ENCODE measurements at places on chromosomes 12 and 14.

GRCh38 chr12:3965046-3965445 is 91.8 kb upstream of the PARP11 start:
- no peak for DNase-seq

DNA sequence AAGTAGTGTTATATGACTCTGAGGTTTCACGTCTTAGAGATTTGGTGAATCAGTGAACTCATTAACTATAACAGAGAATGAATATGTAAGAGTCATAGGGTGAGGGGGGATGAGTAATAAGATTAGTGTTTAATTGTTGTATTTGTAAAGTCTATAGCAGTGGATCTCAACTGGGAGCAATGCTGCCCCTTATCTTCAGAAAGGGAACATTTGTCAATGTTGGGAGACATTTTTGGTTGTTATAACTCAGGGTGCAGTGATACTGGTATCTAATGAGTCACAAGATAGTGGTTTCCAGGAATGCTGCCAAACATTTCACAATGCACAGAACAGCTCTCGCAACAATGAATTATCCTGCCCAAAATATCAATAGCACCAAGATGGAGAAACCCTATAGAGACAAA is 1193.7 kb downstream of the GALC start:
- no peak for DNase-seq

DNA sequence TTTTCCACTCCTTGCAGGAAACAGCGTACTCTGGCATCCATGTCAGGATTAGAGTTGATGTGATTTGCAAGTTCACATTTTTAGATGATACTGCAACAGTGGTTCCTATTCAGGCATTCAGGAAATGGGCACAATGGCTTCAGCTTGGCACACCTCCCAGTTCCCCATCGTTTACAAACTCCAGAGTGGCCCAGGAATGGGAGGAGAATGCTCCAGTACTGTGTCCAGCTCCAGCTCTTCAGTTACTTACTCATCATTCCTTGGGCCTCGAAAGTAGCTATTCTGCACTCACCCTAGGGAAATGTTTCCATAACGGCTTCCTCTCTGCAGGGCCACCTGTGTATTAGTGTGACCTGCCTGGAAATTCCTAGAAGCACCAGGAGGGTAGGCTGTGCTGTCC is 239.7 kb upstream of the RGS6 start:
- no peak for DNase-seq

DNA sequence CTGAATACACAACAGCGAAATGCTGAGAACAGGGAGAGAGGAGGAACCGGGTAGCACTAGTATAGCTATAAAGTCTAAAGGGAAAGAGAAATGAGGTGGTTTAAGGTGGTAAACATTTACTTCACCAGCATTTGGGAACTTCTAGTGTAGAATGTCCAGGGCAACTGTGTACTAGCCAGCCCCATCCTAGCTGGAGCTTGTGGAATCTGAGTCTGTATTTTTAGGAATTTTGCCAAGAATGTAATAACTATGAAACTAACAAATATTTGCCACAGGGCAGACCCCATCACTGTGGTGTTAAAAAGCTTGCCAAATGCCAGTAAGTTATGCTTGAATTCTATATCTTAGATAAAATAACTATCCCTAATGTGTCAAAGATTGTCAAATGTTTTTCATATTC is 398.9 kb upstream of the MIS18BP1 start:
- no peak for DNase-seq

DNA sequence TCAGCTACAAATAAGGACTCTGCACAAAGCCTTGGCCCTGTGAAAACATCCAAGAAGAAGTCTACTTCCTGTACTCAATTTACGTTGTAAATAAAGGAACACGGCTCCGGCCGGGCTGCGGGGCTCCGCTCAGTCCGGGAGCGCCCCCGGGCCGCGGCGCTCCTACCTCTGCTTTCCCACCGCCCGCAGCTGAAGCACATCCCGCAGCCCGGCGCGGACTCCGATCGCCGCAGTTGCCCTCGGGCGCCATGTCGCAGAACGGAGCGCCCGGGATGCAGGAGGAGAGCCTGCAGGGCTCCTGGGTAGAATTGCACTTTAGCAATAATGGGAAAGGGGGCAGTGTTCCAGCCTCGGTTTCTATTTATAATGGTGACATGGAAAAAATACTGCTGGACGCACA is 502.3 kb upstream of the FOXG1 start:
- no peak for DNase-seq

DNA sequence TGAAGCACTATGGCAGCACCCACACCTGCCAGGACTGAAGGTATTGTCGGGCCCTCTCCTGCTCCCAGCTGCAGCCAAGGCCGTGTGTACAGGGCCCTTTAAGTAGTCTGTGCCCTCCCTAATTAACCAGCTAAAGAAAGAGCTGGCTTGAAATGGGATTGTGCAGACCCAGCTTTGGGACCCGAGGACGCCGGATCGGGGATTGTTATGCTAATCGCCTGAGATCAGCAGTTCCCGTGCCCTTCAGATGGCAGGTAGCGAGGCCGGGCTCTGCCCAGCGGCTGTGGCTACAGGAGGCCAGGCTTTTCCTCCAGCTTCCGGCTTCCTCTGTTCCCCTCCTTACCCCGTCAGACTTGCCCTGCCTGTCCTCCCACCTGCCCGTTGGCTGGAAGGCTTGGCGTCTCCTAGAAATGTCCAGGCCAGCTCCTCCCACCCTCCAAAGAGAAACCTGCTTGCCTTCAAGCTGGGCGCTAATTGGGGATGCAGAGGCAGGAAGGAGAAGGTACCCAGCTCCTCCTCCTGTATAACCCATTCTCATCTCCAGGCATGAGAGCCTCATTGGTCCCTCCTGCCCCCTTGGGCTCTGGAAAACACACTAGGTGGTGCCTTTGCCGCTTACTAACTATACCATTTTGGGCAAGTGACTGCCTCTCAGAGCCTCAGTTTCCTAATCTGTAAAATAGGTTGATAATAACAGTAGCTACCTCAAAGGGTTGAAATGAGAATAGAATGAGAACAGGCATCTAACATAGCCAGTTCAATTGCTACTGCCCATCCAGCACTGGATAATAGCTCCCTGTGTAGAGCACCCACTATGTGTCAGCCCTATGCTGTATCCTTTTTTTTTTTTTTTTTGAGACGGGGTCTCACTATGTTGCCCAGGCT is 25.8 kb upstream of the MSI1 start:
- no peak for DNase-seq

Data from activated effector memory CD4-positive, alpha-beta T cell treated with anti-CD3 and anti-CD28 coated beads, Interleukin-2, amount 50 U/mL, for 16 hours (primary cell).